ENCODE measurements at places on chromosomes 2 and 18.

DNA sequence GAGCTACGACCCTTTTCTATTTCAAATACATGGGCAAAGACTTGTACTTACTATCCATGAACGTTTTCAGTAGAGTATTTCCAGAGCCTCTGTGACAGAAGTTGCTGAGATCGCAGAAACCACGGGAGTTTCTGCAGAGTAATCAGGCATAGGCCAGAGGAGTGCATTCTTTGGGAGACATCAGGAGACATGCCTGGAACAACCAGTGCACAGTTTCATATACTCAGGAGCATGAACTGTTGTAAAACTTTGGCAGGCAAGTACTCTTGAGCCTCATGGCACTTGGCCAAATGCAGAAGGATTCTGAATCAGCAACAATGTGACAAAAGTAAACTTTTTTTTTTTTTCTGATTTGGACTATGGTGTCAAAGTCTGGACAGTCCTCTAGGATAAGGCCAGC is 307.1 kb downstream of the GRB14 start:
- DNase-seq, result no peak

GRCh38 chr2:142893241-142893640 is 15.8 kb downstream of the KYNU start:
- no peak for DNase-seq

GRCh38 chr2:127546797-127547196 is 11.3 kb downstream of the MYO7B start:
- DNase-seq, result no peak

- no peak for DNase-seq
Observed at GRCh38 chr18:11271954-11272353, 122.6 kb upstream of the PIEZO2 start.

Measured in cortex of kidney (tissue), 1 donor.